ENCODE measurements at places on chromosomes 2 and 18.

GRCh38 chr2:51000849-51001617, 30.9 kb downstream of the NRXN1 start:
- no peak for DNase-seq

GRCh38 chr2:17804358-17804757, 11.9 kb upstream of the MSGN1 start:
- DNase-seq, result no peak

GRCh38 chr18:43668866-43669265, 391.6 kb upstream of the SYT4 start:
- DNase-seq, result no peak

GRCh38 chr2:231662811-231663457, 45.4 kb upstream of the PTMA start:
- no peak for DNase-seq

GRCh38 chr2:215527736-215528135, 91.9 kb upstream of the FN1 start:
- no peak for DNase-seq

GRCh38 chr2:57880446-57880845, 166.2 kb upstream of the VRK2 start:
- DNase-seq, result no peak

Measured in coronary artery (tissue), 2 donors.